Dorsolateral prefrontal cortex (tissue), 122 donors: ENCODE measurements at places on chromosomes 7 and 10. TPM values are rescaled to one million over a fixed set of nuclear protein-coding genes. Genes with fewer than 3 reads are reported as not detected.

Gene PALS2
- total RNA-seq, result 124 TPM

Gene SPDYE5
- not detected for total RNA-seq

Gene TAS2R4
- 7.3 TPM for total RNA-seq

Gene CACNB2
- total RNA-seq, result 52.9 TPM

Gene FBXL13
- total RNA-seq, result 5.7 TPM

Gene GSTO2
- 14.2 TPM for total RNA-seq

Gene GNG11
- 3.1 TPM for total RNA-seq

Gene CUBN
- 4.0 TPM for total RNA-seq

Gene NRG3
- total RNA-seq, result 52.6 TPM

Gene HOXA9
- total RNA-seq, result not detected

Gene MNX1
- not detected for total RNA-seq

Gene CCL26
- not detected for total RNA-seq

Gene NKX6-2
- total RNA-seq, result 34.8 TPM

Gene ASB4
- 1.1 TPM for total RNA-seq

Gene UFSP1
- total RNA-seq, result 2.0 TPM

Gene RADIL
- total RNA-seq, result 11.7 TPM

Gene SGPL1
- 60.2 TPM for total RNA-seq

Gene FUOM
- total RNA-seq, result 7.5 TPM

Gene MEST
- 118 TPM for total RNA-seq

Gene UBTD1
- 10.3 TPM for total RNA-seq

Gene OPN4
- total RNA-seq, result 0.89 TPM

Gene KLLN
- total RNA-seq, result 0.90 TPM

Gene ADAMTS14
- 3.4 TPM for total RNA-seq

Gene CALHM3
- total RNA-seq, result not detected

Gene TRIM73
- total RNA-seq, result 10.0 TPM

Gene FAM131B
- total RNA-seq, result 131 TPM

Gene GRID2IP
- total RNA-seq, result 2.0 TPM

Gene LIPN
- total RNA-seq, result not detected

Gene AKR1C4
- total RNA-seq, result not detected

Gene CFAP69
- total RNA-seq, result 18.1 TPM

Gene CTTNBP2
- total RNA-seq, result 55.7 TPM

Gene CYP51A1
- total RNA-seq, result 88.5 TPM

Gene KNDC1
- 116 TPM for total RNA-seq

Gene NCAPG2
- 8.3 TPM for total RNA-seq

Gene STEAP1B
- total RNA-seq, result 10.0 TPM

Gene SPOCK2
- total RNA-seq, result 232 TPM

Gene NUTM2E
- 1.9 TPM for total RNA-seq

Gene INSIG1
- 44.9 TPM for total RNA-seq

Gene SAP25
- total RNA-seq, result 4.5 TPM

Gene RHOBTB1
- 13.9 TPM for total RNA-seq

Gene POM121C
- total RNA-seq, result 61.1 TPM

Gene CDNF
- 5.6 TPM for total RNA-seq

Gene GPER1
- total RNA-seq, result 20.2 TPM

Gene UMAD1
- total RNA-seq, result 15.4 TPM

Gene PTPN20
- 19.8 TPM for total RNA-seq

Gene MARVELD1
- 5.2 TPM for total RNA-seq

Gene ACTL6B
- total RNA-seq, result 68.4 TPM

Gene GIMAP1
- 0.78 TPM for total RNA-seq

Gene TDRD1
- total RNA-seq, result 0.63 TPM

Gene DYDC2
- not detected for total RNA-seq

Gene FAM20C
- total RNA-seq, result 75.1 TPM

Gene OR2A5
- total RNA-seq, result not detected

Gene C10orf67
- total RNA-seq, result 1.4 TPM

Gene FXYD4
- total RNA-seq, result 1.5 TPM

Gene ZNF239
- total RNA-seq, result 5.2 TPM

Gene KMT2C
- 155 TPM for total RNA-seq
